ENCODE measurements at places on chromosomes 1 and 21.

- DNase-seq = no peak
Observed at GRCh38 chr21:37800456-37801061, 115.7 kb downstream of the KCNJ6 start.

DNA sequence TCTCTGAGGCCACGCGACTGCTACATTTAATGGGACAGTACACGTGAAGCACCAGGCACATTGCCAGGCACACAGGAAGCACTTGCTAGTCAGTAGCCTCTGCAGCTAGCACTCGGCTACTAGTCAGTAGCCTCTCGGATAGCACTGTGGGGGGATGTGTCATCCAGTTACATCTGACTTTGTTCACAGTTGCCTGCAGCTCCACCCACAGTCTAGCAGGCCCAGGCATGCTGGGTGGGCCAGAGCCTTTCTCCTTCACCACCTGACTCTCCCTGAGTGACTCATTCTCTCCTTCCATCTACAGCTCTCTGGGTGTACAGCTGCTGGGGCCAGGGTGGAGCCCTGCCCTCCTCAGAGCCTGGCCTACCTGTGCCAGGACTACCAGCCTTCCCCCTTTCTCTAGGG, 51.5 kb downstream of the PTPRF start:
- no peak for DNase-seq

GRCh38 chr1:64368344-64368743, 101.6 kb upstream of the CACHD1 start:
- DNase-seq = no peak

- DNase-seq = no peak
Observed at GRCh38 chr1:156998301-156998700, 47.2 kb downstream of the ARHGEF11 start.

DNA sequence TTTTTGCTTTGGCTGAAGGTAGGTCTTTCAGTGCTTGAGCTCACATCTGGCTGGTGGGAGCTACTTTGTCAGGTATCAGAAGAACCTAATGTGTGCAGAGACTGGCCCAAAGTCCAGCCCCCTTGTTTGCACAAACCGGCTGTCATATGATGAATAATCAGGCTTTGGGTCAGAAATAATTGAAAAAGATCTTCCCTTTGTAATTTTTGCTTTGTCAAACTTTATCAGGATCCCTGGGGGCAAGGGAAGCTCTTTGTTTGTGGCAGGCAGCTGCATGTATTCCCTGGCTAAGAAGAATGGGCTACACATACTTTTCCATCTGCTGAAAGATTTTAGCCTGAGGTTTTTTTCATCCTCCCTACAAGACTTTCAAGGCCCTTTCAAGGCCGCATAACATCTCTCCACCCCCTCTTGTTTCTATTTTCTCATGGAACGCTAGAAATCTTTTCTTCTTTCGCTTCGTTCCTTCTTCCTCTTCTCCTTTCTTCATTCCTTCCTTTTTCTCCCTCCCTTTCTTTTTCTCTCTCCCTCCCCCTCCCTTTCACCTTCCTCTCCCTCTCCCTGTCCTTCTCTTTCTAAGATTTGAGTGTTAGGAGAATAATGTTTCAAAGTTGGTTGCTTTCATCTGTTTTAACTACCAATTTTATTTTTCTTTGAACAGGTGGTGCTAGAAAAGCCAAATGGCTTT, 25.5 kb downstream of the TUFT1 start:
- no peak for DNase-seq

- DNase-seq = peak; percentile 26
Observed at GRCh38 chr1:51792864-51793263, 85.7 kb downstream of the NRDC start.

DNA sequence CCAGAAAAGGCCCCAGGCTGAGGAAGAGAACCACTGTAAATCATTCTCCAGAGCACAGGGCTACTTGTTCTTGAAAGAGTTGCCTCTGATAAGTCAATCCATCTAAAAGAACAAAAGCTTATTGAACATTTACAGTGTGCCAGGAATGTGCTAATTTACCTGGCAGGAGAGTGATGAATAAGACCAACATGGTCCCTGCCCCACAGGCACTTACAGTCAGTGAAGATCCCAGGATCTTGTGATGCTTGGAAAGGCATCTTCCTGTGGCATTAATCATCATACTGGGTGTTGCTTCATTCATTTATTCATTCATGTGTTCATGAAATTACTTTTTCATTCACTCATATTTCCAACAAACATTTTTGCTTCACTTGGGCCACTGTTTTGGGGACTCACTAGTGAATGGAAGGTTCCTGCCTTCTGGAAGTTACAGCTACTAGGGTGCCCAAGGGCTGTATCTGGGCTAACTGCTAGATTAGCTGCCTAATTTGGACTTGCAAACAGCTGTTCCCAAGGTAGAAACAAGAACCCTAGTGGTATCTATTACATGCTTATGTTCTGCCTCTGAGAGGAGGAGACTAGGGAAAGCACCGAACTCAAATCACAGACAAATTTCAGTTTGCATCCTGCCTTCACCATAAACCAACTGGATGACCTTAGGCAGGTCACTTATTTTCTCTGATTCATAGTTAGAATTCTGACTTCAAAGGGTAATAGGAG, 133.5 kb downstream of the CLIC6 start:
- DNase-seq = no peak

DNA sequence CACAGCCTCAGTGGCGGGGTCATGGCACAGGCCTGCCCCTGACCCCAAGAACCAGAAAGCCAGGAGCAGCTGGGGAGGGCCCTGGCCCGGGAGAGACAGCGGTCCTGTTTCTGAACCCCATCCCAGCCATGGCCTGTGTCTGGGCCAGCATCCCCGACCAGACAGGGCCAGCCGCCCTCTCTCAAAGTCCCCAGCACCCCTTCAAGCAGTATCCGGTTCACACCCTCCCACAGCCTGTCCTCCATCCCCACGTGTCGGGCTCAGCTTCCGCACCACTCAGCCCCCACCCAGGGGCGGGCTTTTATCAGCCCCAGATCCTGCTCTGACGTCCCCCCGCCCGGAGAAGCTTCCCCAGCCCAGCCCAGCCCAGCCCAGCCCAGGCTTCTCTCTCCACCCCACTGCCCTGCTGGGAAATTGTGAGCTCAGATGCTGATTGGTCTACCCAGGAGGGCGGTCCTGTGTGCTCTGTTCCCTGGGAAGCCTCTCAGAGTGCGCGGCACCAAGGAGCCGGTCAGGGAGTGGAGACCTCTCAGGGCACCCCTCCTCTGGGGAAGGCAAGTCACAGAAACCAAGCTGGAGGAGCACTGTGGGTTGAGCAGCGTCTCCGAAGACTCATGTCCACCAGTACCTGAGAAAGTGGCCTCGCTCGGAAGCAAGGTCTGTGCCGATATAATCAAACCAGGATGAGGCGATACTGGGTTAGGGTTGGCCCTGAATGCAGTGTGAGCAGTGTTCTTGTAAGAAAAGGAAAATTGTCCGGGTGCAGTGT, 4.7 kb upstream of the FAAP20 start:
- peak; percentile 71 for DNase-seq

GRCh38 chr1:29258189-29258975, 22.1 kb downstream of the PTPRU start:
- no peak for DNase-seq
